ENCODE measurements at places on chromosomes 12 and 14. TPM values are rescaled to one million over a fixed set of nuclear protein-coding genes. Genes with fewer than 3 reads are reported as not detected.

The DGKA gene
- 34.7 TPM for total RNA-seq

The MAPK1IP1L gene
- 16.9 TPM for total RNA-seq

The TTC6 gene
- not detected for total RNA-seq

The PPP1R13B gene
- total RNA-seq = 7.3 TPM

The DEPDC4 gene
- 1.7 TPM for total RNA-seq

The PPM1H gene
- total RNA-seq = 3.9 TPM

The FAM181A gene
- not detected for total RNA-seq

The RAB15 gene
- total RNA-seq = 1.7 TPM

The ANKS1B gene
- total RNA-seq = 0.38 TPM

The C1S gene
- total RNA-seq = 213 TPM

The SAMD15 gene
- total RNA-seq = 2.5 TPM

The ESRRB gene
- not detected for total RNA-seq

The KLRC3 gene
- not detected for total RNA-seq

The SSPN gene
- 12.1 TPM for total RNA-seq

The KCNMB4 gene
- 5.1 TPM for total RNA-seq

The BCL11B gene
- total RNA-seq = not detected
